ENCODE measurements at places on chromosomes 5 and 9.
A peak's percentile ranks its signal among the peaks of the same experiment; 100 is the strongest.

DNA sequence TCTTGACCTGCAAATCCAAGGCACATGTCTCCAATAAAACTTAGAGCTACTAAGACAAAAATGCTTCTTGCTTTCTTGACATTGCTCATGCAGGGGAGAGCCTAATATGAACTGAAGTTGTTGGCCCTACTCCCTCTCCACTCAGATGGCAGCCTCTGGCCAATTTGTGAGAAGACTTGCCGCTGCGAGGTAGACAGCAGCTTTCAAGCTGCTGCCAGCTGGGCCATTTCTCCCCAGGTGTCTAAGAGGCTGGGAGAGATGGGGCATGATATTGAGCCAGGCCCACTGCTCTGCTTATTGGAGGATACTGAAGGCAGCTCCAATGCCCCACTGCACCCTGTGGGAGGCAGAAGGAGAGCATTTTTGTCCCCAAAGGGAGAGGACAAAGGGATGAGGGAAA is 380.5 kb downstream of the RASEF start:
- DNase-seq: no peak

- no peak for DNase-seq
Measured at GRCh38 chr5:125185740-125186139, 439.3 kb upstream of the ZNF608 start.

DNA sequence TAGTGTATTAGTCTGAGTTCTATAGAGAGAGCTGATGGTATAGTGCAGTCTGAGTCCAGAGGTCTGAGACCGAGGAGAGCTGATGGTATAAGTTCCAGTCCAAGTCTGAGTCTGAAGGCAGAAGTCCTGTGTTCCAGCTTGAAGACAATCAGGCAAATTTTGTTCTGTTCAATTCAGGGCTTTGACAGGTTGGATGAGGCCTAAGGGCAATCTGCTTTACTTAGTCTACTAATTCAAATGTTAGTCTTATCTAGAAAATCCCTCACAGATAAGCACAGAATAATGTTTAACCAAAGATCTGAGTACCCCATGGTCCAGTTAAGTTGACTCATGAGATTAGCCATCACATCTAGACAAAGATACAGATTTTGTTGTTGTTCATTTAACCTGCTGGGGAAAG is 303.0 kb upstream of the KLF4 start:
- no peak for DNase-seq

GRCh38 chr5:151383011-151383410 is 35.7 kb upstream of the SLC36A2 start:
- no peak for DNase-seq

GRCh38 chr5:94830520-94830919 is 212.1 kb downstream of the SLF1 start:
- no peak for DNase-seq

- no peak for DNase-seq
Measured at GRCh38 chr5:178201221-178201926, 3.0 kb upstream of the HNRNPAB start.

DNA sequence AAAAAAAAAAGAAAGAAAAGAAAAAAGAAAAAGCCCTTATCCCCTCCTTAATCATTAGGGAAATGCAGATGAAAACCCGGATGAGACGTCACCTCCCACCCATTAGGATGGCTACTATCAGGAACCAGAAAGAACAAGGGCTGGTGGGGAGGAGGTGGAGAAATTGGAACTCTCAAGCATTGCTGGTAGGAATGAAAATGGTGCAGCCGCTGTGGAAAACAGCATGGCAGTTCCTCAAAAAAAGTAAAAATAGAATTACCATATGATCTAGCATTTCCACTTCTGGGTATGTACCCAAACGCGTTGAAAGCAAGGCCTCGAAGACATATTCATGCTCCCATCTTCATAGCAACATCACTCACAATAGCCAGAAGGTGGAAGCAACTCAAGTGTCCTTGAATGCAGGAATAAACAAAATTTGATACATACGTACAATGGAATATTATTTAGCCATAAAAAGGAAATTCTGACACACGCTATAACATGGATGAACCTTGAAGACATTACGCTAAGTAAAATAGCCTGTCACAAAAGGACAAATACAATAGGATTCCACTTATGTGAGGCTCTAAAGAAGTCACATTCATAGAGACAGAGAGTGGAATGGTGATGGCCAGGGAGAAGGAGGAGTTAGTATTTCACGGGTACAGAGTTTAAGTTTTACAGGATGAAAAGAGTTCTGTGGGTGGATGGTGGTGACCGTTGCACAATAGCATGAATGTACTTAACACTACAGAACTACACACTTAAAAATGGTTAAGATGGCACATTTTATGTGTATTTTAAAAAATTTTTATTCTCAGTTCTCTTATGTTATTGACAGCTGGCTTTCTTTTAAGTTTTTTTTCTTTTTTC is 166.8 kb upstream of the IER5L start:
- no peak for DNase-seq

- no peak for DNase-seq
Measured at GRCh38 chr5:32852535-32852934, 141.4 kb downstream of the NPR3 start.

- no peak for DNase-seq
Measured at GRCh38 chr9:70495514-70495913, 81.1 kb upstream of the KLF9 start.

DNA sequence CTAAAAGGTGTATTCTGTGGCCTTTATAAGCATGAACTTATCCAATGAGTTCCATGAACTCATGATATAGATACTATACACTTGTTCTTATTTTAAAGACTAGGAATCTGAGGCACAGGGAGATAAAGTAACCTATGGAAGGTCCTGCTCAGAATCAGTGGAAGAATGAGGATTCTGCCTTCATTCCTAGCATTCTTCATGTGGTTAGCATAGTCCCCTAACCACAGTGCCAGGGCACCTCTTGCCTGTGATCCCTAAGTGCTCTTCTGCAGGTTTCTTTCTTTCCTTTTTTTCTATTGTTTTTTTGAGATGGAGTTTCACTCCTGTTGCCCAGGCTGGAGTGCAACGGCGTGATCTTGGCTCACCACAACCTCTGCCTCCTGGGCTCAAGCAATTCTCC is 174.1 kb downstream of the C9orf152 start:
- no peak for DNase-seq

DNA sequence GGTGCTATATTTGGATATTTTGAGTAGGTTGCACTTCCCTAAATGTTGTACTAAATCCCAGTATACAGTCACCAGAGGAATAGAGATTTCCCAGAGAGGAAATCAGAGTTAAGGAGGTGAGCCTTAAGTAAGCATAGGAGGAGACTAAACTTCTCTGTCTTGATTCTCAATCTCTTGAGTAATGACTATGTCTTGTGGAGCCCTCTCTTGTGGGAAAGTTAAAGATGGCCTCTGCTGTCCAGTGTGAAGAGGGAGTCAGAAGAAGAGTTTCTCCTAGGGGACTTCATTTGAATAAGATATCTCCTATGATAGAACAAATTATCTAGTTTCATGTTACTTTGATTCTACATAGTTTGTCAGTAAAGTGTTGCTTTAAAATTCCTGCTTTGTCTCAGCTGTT is 502.5 kb downstream of the PDE4D start:
- DNase-seq: no peak

- DNase-seq: no peak
Measured at GRCh38 chr9:117732494-117732893, 28.3 kb downstream of the TLR4 start.

- DNase-seq: no peak
Measured at GRCh38 chr5:169299663-169300467, 1.1 kb downstream of the SLIT3 start.

GRCh38 chr5:55851675-55851979 is 470 bp downstream of the IL31RA start:
- DNase-seq: no peak

GRCh38 chr5:81774374-81774773 is 23.5 kb upstream of the SSBP2 start:
- DNase-seq: no peak

- no peak for DNase-seq
Measured at GRCh38 chr5:59575648-59576445, 317.7 kb downstream of the PDE4D start.

DNA sequence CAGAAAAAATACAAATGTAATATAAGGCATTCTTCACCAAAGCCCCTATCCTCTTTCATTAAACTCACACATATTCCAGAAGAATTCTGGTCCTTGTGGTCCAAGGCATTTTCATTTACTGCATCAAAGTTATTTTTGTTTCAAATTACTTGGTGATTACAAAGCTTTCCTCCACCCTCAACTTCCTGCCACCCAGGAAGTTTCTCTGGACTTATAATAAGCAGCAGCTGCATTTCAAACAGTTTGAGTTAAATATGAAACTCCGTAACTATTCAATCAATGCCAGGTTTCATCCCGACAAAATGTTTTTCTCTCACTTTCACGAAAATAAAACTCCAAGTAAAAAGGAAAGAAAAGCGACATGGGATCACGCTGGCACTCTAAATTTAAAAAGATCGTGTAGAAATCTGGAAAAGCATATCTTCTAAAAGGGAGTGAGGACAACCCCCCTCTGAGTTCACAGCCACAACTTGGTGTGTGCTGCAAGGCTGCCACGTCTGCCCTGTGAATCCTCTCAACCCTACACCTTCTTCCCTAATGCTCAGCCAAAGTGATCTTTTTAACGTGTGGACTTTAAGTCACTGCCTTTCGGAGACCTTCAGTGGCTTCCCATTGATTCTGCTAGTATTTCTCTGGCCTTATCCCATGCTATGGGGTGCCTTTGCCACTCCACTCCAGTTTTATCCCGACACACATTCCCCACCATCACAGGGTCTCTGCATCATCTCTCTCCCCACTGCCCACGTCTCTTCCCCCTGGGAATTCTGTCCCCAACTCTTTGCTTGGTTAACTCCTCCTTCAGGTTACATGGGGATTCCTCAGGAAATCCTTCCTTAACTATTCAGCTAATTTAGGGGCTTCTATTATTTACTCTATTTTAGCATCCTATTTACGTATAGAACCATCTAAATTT is 91.1 kb upstream of the CER1 start:
- no peak for DNase-seq

DNA sequence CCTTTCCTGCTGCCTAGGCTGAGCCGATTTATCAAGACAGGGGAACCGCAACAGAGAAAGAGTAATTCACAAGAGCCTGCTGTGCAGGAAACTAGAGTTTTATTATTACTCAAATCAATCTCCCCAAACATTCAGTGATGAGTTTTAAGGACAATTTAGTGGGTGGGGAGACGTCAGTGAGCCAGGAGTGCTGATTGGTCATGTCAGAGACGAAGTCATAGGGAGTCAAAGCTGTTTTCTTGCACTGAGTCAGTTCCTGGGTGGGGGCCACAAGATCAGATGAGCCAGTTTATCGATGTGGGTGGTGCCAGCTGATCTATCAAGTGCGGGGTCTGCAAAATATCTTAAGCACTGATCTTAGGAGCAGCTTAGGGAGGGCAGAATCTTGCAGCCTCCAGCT is 19.0 kb downstream of the SNX24 start:
- no peak for DNase-seq

- DNase-seq: no peak
Measured at GRCh38 chr5:32794086-32794485, 83.0 kb downstream of the NPR3 start.

DNA sequence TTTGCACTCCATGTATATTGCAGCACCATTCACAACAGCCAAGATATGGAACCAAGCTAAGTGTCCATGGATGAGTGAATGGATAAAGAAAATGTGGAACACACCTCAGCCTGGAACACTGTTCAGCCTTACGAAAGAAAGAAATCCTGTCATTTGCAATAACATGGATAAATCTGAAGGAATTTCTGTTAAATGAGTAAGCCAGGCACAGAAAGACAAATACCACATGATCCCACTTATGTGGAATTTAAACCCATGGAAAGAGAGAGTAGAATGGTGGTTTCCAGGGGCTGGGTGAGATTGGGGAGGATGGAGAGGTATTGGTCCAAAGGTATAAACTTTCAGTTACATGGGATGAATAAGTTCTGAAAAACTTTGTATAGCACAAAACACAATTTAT is 228.9 kb upstream of the CD180 start:
- no peak for DNase-seq

GRCh38 chr5:997001-997474 is 11.6 kb upstream of the NKD2 start:
- DNase-seq: peak; percentile 14

DNA sequence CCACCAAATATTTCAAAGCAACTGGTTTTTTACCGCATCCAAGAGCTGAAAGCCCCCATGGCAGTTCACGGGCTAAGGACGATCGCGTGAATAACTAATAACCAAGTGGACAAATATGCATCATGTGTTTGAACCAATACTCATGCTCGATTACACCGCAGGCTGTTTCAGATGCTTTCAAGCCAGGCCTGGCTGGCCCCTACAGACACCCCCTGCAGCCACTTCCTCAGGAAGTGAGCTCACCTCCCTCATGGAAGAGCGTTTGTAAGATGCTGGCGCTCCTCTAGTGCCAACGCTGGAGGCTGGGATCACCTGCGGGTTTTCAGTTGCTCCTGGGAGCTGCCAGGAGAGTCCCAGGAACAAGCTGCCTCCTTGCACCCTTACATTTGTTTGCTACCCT is 53.9 kb upstream of the PTCH1 start:
- no peak for DNase-seq

DNA sequence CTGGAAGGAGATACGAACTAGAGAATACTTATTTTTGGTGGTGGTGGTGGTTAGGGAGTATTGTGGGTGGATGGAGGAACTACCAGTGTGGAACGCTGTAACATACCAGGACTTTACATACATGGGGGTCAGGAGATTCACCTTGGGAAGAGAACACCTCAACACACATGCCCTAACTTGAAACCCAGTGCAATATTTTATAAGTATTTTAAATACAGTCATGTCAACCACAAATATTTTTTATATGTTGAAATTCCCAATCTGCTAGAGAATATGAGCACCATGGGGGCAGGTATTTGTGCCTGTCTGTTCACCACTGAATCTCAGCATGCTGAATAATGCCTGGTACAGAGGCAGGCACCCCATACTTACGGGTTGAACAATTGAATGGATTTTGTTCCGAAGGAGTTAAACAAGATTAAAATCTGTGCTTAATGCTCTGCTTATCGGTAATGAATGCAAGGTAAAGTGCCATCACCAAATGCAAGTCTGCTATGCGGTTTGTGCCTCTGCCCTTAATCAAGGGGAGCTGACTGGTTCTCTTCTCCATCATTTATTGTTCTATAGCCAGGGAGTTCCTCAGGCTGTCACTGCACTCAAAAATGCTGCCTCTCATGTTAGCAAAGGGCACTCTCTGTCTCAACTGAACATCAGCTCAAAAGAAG is 65.3 kb downstream of the RASEF start:
- no peak for DNase-seq

DNA sequence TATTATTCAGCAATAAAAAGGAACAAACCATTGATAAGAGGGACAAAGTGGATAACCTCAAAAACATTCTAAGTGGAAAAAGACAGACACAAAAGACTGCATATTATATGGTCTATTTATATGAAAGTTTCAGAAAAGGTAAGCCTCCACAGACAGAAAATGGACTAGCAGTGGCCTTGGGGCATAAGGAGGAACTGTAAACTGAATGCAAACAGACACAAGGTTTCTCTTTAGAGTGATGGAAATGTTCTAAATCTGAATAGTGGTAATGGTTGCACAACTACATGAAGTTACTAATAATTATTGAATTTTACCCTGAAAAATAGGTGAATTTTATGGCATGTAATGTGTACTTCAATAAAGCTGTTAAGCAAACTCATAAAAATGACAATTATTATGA is 286.3 kb upstream of the PAPPA start:
- no peak for DNase-seq

GRCh38 chr5:15365070-15365469 is 134.9 kb upstream of the FBXL7 start:
- no peak for DNase-seq

Measured in head of caudate nucleus (tissue), 42 donors.